Head of caudate nucleus (tissue), 42 donors: ENCODE measurements at places on chromosomes 6 and 20.

DNA sequence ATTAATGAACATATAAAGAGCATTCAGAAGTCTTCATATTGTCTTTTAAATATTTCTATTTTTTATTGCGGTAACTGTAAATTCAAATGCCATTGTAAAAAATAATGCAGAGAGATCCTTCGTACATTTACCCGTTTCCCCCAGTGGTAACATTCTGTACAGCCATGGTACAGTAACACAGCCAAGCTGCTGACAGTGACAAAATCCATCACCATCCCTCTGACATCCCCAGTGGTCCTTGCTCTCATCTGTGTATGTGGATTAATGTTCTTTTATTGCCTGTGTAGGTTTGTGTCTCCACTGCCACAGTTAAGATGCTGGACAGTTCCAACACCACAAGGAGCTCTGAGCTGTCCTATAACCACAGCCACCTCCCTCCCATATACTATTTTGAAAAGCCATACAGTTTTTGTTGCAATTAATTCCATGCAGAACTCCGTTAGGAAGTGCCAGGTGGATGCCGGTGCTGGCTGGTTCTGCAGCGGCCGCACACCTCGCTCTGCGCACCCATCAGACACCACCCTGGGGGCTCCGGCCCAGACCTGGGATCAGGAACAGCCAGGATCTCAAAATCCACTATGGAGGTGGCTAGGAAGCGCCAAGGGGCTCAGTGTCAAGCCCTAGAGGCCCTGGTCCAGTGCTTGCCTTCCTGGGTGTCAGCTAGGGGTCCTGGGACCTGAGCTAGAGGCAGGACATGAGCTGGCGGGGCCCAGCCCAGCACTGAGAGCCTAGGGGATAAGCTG, 93.1 kb upstream of the PMEPA1 start:
- no peak for DNase-seq

GRCh38 chr6:73746787-73747186, 50.8 kb downstream of the CD109 start:
- no peak for DNase-seq

- no peak for DNase-seq
Observed at GRCh38 chr6:64034910-64035655, 399.5 kb downstream of the PHF3 start.

DNA sequence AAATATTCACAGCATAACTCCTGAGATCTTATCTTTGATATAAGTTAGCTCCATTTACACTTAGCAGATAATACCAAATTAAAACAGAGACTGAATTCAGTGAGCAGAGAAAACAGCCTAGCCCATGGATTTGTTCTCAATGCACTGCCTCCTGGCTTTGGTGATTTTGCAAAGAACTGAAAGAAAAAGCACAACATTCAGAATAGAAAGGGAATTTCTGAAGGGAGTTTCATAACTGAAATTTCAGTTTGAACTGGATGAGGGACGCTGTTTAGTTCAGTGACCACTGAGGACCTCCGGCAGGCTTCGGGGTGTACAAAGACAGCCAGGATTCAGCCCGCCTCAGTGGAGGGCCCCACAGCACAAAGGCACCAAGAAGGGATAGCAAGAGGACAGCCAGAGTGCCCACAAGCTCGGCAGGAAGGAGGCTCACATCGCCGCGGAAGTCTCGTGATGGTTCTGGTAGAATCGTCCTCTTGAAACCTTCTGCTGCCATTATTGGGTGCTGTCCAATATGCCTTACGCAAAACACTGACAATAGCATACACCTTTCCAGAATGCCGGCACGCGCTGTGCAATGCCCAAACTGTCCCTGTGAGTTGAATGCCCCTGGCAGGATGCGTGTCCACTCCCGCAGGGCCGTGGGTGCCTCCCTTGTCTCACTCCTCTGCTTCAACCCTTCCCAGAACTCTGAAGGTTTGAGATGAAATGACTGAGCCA, 9.7 kb upstream of the IRF4 start:
- DNase-seq, result no peak

DNA sequence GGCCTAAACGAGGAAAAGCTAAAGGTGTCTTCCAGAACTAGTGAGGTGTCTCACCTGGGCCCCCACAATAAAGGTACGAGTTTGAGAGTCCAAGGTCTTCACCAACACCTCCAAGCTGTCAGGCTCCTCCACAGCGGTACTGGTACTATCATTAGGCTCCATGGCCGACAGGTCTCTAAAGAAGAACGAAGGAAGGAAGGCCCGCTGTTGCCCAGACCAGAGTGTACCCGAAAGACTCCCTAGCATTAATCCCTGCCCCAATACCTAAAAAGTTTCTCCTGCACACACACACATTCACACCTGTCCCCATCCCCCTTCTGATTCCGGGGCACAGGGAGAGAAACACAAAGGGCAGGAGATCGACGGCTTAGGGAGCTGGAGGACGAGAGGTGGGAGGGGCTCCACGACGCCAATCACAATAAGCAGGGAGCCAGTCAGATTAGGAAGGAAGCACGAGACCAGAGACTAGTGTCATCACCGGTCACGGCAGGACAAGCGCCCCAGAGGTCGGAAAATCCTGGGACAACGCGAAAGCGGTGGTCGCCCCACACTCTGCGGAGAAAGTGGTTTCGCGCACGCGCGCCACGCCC, 764 bp downstream of the BAG6 start:
- no peak for DNase-seq

- no peak for DNase-seq
Observed at GRCh38 chr20:9088556-9088955, 19.7 kb downstream of the PLCB4 start.

DNA sequence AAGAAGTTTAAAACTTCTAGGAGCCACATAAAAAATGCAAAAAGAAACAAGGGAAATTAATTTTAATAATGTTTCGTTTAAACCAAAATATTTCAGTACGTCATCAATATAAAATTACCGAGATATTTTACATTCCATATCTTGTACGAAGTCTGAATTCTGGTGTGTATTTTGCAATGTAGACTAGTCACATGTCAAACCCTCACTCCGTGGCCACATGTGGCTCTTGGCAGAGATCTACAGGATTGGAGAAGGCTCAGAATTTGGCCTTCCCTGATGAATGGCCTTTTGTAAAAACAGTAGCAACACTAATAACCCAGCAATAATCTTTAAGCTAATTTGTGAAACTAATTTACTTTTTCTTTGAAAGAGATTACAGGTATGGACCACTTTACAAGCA, 217.1 kb downstream of the PRL start:
- DNase-seq, result no peak

DNA sequence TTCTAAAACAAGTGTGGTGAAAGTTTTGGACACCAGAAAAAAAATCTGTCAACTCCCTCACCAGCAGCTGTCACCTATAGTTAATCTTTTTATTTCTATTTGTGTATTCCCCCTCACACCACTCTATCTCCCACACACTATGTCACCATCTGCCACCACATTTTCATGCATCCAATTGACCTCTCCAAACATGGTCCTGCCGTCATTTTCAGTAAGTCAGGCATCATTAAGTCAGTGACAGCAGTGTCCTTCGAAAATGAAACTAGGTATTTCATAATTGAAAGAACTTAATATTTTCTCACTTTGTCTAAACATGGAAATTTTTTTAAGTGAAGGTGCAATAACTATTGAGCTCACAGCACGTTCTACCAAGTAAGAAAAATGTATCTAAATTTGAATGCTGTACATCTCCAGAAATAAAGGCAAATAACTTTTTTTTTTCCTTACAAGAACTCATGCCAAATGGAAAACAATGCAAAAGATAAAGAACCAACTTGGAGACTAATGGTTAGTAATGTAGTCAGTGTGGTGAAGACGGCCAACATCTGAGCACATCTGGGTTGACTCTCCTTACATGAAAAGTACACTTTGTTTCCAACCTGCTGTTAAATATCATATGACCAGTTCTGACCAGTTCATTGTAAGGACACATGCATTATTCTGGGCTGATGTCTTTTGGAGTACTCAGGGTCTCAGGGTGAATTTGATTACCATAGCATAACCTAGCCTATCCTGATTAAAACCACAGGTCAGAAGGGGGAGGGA, 623.3 kb upstream of the MANEA start:
- no peak for DNase-seq

- no peak for DNase-seq
Observed at GRCh38 chr6:42428326-42429041, 23.2 kb downstream of the TRERF1 start.

DNA sequence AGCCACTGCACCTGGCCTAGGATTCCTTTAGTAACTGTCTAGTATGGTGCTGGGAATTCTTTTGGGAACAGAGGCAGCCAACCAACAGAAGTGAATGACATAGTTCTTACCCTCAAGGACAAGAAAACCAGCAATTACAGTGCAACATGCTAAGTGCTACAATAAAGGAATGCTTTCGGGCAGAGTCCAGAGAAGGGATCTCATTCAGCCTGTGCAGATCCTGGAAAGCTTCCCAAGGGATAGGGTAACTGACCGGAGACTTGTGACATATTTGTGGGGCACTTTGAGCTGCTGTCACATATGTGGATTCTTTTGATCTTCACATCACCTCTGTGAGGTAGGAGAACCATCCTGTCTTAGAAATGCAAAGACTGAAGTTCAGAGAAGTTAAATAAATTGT, 46.8 kb downstream of the C6orf15 start:
- no peak for DNase-seq

- DNase-seq, result no peak
Observed at GRCh38 chr6:139653111-139653510, 278.7 kb upstream of the CITED2 start.

DNA sequence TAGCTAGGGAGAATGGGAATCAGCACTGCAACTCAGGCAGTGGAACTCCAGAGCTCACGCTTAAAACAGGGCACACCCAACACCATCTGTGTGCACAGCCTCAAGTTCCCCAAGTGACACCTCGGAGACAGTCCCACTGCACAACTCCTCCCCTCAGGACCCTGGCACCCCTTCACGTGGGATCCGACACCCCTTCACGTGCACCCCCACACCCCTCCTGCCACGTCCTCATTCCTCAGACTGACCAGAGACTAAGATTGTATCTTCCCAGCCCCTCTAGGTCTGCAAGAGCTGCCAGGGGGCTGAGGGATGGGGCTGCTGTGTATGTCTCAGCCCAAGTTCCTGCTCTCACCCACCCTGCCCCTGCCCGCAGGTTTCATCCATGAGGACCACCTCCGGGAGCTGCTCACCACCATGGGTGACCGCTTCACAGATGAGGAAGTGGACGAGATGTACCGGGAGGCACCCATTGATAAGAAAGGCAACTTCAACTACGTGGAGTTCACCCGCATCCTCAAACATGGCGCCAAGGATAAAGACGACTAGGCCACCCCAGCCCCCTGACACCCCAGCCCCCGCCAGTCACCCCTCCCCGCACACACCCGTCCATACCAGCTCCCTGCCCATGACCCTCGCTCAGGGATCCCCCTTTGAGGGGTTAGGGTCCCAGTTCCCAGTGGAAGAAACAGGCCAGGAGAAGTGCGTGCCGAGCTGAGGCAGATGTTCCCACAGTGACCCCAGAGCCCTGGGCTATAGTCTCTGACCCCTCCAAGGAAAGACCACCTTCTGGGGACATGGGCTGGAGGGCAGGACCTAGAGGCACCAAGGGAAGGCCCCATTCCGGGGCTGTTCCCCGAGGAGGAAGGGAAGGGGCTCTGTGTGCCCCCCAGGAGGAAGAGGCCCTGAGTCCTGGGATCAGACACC, 7.6 kb downstream of the MYL9 start:
- no peak for DNase-seq

DNA sequence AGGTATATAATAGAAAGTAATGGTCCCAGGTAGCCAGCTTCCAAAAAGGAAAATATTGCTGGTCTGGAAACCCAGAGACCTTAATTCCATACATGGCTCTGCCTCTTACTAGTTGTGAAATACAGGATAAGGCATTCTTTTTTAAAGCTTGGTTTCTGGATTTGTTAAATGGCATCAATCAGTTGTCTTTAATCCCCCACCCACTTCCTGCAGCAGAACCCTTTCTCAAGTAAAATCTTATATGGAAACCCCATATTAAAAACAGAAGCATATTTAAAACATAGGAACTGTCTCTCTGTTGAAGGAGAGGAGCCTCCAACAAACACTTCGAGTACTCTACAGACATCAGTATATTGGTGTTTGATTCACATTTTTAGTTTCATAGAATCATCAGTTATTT, 6.2 kb upstream of the LCA5 start:
- no peak for DNase-seq

- DNase-seq, result no peak
Observed at GRCh38 chr6:44025226-44025625, 102.0 kb downstream of the MRPL14 start.

GRCh38 chr6:84074988-84075781, 41.6 kb downstream of the MRAP2 start:
- no peak for DNase-seq

DNA sequence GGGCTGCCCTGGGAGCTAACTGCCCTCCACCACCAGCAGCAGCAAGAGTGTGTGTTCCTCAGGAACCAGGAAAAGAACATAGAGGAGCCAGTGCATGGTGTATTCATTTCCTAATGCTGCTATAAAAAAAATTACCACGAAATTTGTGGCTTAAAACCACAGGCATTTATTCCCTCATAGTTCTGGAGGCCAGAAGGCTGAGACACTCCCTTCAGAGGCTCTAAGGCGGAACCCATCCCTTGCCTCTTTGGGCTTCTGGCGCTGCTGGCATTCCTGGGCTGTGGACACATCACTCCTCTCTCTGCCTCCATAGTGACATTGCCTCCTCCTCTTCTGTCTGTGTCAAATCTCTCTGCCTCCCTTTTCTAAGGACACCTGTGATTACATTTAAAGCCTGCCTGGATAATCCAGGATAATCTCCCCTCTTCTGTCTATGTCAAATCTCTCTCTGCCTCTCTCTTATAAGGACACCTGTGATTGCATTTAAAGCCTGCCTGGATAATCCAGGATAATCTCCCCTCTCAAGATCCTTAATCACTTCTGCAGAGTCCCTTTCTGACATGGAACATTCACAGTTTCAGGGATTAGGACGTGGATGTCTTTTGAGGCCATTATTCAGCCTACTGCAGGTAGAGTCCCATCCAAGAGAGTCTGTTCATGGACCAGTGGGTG, 54.7 kb downstream of the NDUFAF5 start:
- DNase-seq, result no peak

- DNase-seq, result no peak
Observed at GRCh38 chr20:17169585-17170136, 57.2 kb upstream of the PCSK2 start.
